Upper lobe of right lung (tissue), 1 donor: ENCODE measurements at places on chromosomes 5 and 9. TPM values are rescaled to one million over a fixed set of nuclear protein-coding genes. Genes with fewer than 3 reads are reported as not detected.

The SLC34A3 gene
- 0.23 TPM for total RNA-seq

The ATOX1 gene
- total RNA-seq = 62.4 TPM

The FRMPD1 gene
- total RNA-seq = not detected

The CSF1R gene
- 48.7 TPM for total RNA-seq

The TAF1L gene
- total RNA-seq = not detected

The ANKRD31 gene
- 0.14 TPM for total RNA-seq

The MOB3B gene
- total RNA-seq = 17.8 TPM

The SLC25A2 gene
- 0.64 TPM for total RNA-seq

The PAX5 gene
- 0.23 TPM for total RNA-seq

The TNFSF8 gene
- total RNA-seq = 3.8 TPM

DNA sequence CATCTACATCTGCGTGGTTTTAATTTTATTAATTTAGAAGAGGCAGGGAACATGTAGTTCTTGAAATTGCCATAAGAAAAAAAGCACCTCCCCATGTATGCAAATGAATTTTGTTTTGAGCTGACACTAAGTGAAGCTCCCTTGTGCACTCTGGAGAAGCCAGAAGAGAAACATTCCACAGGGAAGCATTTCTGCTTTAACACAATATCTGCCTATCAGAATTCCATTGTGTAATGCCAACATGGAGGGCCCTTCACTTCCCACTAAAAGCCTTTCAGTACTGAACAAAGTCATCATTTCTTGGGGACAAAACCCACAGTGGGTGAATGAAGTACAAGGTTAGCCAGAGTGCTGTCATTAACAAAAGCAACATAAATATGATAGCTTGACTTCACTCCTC, 59.7 kb downstream of the PRELID2 start:
- H3K27me3 ChIP-seq = no peaks in the 10 kb centered on the region
- no peak overlapping the region for H3K27ac ChIP-seq
- no peak for DNase-seq
- H3K4me1 ChIP-seq = peaks cover 6% of the 10 kb centered on the region
- H3K36me3 ChIP-seq = no peaks in the 10 kb centered on the region
- no peak overlapping the region for H3K4me3 ChIP-seq

DNA sequence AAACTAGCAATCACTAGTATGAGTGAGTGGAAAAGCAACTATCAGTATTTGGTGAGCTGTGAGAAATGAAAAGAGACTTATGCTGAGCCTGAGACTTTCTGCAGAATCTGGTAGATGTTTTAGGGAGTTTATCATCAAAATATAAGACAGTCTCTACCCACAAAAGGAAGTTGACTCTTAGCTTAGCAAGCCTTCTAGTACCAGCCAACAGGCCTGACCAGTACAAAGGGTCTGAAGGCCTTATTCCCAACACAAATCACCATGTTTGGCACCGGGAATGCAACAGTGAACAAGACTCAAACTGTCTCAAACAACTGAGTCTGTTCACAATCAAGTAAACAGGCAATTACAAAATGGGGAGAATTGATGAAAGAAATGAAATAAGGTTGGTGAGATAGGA, 244.4 kb downstream of the CWC27 start:
- H3K4me3 ChIP-seq = no peak overlapping the region
- no peak for DNase-seq
- H3K36me3 ChIP-seq = no peaks in the 10 kb centered on the region
- H3K27ac ChIP-seq = no peak overlapping the region
- H3K27me3 ChIP-seq = no peaks in the 10 kb centered on the region
- no peaks in the 10 kb centered on the region for H3K4me1 ChIP-seq

DNA sequence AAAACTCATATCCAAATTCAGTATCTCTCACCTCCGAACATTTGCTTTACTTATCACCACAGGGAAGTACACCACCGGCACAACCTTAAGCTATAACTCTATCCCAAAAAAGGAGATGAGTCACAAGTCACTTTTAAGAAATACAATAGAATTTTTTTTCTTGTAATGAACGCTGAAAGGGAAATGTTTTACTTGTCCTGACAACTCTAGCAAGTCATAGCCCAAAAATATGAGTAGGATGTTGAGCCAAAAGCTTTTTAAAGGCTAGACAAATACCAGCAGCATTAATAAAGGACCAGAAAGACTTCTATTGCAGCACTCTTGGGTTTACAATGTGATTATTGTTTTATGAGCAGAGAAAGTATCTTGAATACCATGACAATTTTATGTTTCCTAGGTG, 147.3 kb upstream of the FST start:
- H3K27ac ChIP-seq = no peak overlapping the region
- H3K36me3 ChIP-seq = no peaks in the 10 kb centered on the region
- no peaks in the 10 kb centered on the region for H3K27me3 ChIP-seq
- no peaks in the 10 kb centered on the region for H3K4me1 ChIP-seq
- no peak for DNase-seq

GRCh38 chr5:173099461-173099860, 43.3 kb downstream of the CREBRF start:
- DNase-seq = no peak
- no peak overlapping the region for H3K4me3 ChIP-seq
- H3K27ac ChIP-seq = no peak overlapping the region

- no peak overlapping the region for H3K4me3 ChIP-seq
- DNase-seq = no peak
- H3K36me3 ChIP-seq = no peaks in the 10 kb centered on the region
- peaks cover 16% of the 10 kb centered on the region for H3K4me1 ChIP-seq
- no peak overlapping the region for H3K27ac ChIP-seq
Measured at GRCh38 chr5:96658272-96658671, 3.9 kb upstream of the CAST start.

- DNase-seq = no peak
- no peak overlapping the region for H3K4me3 ChIP-seq
- no peak overlapping the region for H3K27ac ChIP-seq
- H3K27me3 ChIP-seq = no peaks in the 10 kb centered on the region
Measured at GRCh38 chr5:168870910-168871309, 291.7 kb upstream of the PANK3 start.

GRCh38 chr5:132215329-132215728, 12.3 kb downstream of the P4HA2 start:
- DNase-seq = peak; percentile 91
- peaks cover 43% of the 10 kb centered on the region for H3K36me3 ChIP-seq
- no peak overlapping the region for H3K4me3 ChIP-seq
- H3K27ac ChIP-seq = peak overlapping the region; percentile 78
- H3K27me3 ChIP-seq = no peaks in the 10 kb centered on the region
- peaks cover 12% of the 10 kb centered on the region for H3K4me1 ChIP-seq

GRCh38 chr5:153347611-153348010, 142.9 kb upstream of the GRIA1 start:
- H3K27ac ChIP-seq = no peak overlapping the region
- H3K4me3 ChIP-seq = no peak overlapping the region
- H3K4me1 ChIP-seq = no peaks in the 10 kb centered on the region
- DNase-seq = no peak

DNA sequence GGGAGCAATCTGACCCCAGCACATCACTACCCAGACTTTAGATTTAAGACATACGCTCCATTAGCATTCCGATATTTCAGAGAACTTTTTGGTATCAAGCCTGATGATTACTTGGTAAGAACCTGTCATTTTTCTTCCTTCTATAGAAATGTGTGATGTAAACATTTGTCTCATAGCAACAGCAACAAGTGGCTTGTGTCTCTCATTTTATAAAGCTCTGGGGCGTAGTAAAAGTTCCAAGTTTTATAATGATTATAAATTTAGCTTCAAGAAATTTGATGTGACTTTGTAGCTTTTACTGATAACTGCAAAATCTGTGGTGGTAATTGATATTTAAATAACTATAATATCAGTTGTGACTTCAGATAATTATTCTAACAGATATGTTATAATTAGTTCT, 137.2 kb downstream of the PRKACG start:
- no peaks in the 10 kb centered on the region for H3K4me1 ChIP-seq
- no peak overlapping the region for H3K4me3 ChIP-seq
- no peaks in the 10 kb centered on the region for H3K27me3 ChIP-seq
- no peaks in the 10 kb centered on the region for H3K36me3 ChIP-seq
- no peak for DNase-seq

- peak overlapping the region; percentile 76 for H3K27ac ChIP-seq
- H3K27me3 ChIP-seq = no peaks in the 10 kb centered on the region
- H3K36me3 ChIP-seq = no peaks in the 10 kb centered on the region
- no peak for DNase-seq
Measured at GRCh38 chr9:96382839-96383164, 709 bp downstream of the SLC35D2 start.

DNA sequence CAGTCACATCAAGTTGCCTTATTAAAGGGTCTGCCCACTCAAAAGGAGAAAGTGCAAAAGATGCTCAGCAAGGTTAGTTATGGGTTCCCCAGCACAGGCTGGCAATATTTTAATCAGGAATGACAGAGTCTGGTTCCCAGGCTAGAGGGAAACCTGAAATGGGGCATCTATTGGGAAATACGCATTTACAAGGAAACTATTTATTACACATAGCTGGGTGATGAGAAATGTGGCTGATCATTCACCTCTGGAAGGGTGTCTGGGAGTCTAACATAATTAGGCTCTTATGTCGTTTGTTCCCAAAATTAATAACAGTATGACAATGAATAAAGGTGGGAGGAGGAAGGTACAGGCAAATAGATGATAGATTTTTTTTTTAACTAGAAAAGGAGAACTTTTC, 314.7 kb downstream of the ENC1 start:
- DNase-seq = no peak
- H3K4me1 ChIP-seq = no peaks in the 10 kb centered on the region
- H3K27me3 ChIP-seq = no peaks in the 10 kb centered on the region
- H3K36me3 ChIP-seq = no peaks in the 10 kb centered on the region
- no peak overlapping the region for H3K4me3 ChIP-seq
- no peak overlapping the region for H3K27ac ChIP-seq

GRCh38 chr5:168296682-168297081, 5.2 kb downstream of the WWC1 start:
- H3K4me3 ChIP-seq = no peak overlapping the region
- no peaks in the 10 kb centered on the region for H3K4me1 ChIP-seq
- no peaks in the 10 kb centered on the region for H3K36me3 ChIP-seq
- DNase-seq = no peak
- peaks cover 25% of the 10 kb centered on the region for H3K27me3 ChIP-seq

- H3K27ac ChIP-seq = no peak overlapping the region
- DNase-seq = no peak
- H3K4me3 ChIP-seq = no peak overlapping the region
Measured at GRCh38 chr5:58666141-58666540, 83.3 kb downstream of the RAB3C start.

GRCh38 chr9:4027606-4028005, 272.3 kb downstream of the GLIS3 start:
- H3K4me3 ChIP-seq = no peak overlapping the region
- no peak for DNase-seq
- no peaks in the 10 kb centered on the region for H3K4me1 ChIP-seq
- no peaks in the 10 kb centered on the region for H3K27me3 ChIP-seq

DNA sequence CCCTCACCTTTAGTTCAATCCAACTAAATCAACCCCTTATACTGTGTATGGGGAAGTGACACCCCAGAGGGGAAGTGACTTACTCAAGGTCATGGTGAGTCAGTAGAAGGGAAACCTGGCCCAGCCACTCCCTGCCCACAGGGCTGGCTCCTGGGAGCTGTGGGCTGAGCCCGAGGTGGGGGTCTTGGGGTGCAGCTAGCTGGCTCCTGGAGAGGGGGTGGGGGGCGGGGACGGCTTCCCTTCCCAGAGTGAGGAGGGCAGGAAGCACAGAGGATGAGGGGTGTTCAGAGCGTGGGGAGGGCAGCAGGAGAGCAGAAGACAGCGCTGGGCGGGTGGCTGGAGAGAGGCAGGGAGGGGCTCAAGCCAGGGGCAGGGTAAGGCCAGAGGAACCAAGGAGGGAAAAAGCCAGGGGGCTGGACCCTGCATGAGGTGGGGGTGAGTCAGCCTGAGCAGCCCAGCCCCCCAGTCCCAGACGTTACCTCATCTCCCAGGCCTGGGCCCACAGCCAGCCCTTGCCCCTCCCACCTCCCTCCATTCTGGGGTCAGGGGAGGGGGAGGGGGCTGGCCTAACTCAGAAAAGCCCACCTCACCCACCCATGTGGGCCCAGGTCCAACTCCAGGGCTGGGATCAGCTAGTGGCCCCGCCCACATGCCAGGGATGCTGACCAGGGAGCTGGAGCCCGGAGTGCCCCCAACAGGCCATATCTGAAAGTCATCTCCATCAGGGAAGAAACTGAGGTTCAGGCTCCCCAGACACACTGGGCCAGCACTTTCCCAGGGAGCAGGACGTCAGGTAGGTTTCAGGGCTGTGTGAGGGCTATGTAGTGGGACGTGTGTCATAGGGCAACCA, 2.8 kb downstream of the PDLIM7 start:
- peak; percentile 74 for DNase-seq
- no peaks in the 10 kb centered on the region for H3K27me3 ChIP-seq
- H3K36me3 ChIP-seq = peaks cover 14% of the 10 kb centered on the region
- H3K27ac ChIP-seq = peak overlapping the region; percentile 81
- H3K4me3 ChIP-seq = peak overlapping the region; percentile 75

DNA sequence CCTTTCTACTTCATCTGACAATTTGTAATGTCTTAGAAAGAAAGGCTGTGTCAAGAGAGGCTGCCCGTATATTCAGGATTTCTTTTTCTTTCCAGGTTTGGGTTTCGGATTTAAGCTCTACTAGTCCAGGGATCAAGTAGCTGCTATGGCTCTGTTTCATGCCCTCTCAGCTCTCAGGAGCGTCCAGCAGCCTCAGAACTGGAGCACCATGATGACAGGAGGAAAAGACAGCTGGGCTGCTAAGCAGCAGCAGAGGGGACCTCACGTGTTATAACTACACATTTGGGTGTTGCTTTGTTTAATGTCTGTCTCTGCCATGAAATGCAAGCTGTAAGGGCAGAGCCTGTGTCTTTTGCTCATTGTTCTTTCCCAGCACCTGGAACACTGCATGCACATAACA, 28.5 kb downstream of the TBC1D2 start:
- no peak for DNase-seq
- peaks cover 11% of the 10 kb centered on the region for H3K4me1 ChIP-seq
- H3K36me3 ChIP-seq = peaks cover 60% of the 10 kb centered on the region
- H3K27ac ChIP-seq = no peak overlapping the region

DNA sequence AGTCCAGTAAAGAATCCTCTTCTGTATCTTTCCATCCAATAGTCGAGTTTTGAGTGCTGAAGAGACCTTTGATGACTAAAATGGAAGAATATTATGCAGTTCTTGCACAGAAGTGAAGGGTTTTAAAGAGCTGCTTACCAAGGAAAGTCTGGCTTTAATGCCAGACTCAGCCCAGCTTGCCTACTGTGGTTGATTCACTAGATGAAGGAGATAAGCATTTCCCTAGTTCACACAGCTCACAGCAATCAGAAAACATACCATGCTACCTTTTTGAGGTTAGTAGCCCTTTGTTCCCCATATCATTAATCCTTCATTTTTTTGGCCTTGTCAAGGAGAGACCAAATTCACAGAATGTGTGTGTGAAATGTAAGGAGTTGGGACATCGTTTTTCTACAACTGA, 15.3 kb downstream of the IFNA5 start:
- H3K4me3 ChIP-seq = no peak overlapping the region
- no peaks in the 10 kb centered on the region for H3K27me3 ChIP-seq
- no peak overlapping the region for H3K27ac ChIP-seq
- H3K36me3 ChIP-seq = no peaks in the 10 kb centered on the region
- DNase-seq = no peak

DNA sequence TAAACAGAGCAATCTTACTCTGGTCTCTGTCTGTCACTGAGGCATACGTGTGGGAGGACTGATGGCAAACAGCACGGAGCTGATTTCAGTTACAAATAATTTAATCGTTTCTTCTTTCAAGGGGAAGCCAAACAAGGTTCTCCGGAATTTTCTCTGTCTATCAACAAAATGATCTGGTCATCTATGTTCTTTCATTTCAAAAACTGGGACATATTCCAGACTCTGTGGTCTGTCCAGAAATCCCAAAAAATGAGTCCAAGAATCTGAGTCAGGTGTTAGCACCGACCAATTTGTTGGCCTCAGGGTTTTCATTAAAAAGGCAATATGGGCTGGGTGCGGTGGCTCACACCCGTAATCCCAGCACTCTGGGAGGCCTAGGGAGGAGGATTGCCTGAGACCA, 69.9 kb upstream of the ZNF608 start:
- H3K4me3 ChIP-seq = no peak overlapping the region
- H3K36me3 ChIP-seq = no peaks in the 10 kb centered on the region
- no peaks in the 10 kb centered on the region for H3K4me1 ChIP-seq
- H3K27ac ChIP-seq = no peak overlapping the region
- no peak for DNase-seq
